C1 segment of cervical spinal cord (tissue), 14 donors: ENCODE measurements at places on chromosomes 1 and 21.

GRCh38 chr1:181497870-181498269 lies 14.6 kb downstream of the CACNA1E start:
- no peak for DNase-seq

- DNase-seq, result peak; percentile 66
Observed at GRCh38 chr1:48610628-48611542, 138.9 kb upstream of the SPATA6 start.

DNA sequence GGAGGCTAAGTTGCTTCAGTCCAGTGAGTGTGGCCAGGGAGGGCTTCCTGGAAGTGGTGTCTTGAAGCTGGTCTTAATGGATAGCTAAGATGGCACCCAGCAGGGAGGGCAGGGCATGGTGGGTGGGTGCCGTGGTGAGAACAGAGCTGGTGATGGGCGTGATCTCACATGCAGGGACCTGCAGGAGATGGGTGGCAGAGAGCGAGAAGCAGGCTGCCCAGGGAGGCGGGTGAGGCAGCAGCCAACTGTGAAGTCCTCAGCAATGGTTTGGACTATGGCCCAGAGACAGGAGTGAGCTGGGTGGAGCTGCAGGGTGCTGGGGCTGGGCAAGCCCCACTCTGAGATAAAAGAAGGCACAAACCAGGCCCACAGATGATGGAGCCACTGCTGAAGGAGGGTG lies 50.7 kb downstream of the UMODL1 start:
- DNase-seq, result no peak

DNA sequence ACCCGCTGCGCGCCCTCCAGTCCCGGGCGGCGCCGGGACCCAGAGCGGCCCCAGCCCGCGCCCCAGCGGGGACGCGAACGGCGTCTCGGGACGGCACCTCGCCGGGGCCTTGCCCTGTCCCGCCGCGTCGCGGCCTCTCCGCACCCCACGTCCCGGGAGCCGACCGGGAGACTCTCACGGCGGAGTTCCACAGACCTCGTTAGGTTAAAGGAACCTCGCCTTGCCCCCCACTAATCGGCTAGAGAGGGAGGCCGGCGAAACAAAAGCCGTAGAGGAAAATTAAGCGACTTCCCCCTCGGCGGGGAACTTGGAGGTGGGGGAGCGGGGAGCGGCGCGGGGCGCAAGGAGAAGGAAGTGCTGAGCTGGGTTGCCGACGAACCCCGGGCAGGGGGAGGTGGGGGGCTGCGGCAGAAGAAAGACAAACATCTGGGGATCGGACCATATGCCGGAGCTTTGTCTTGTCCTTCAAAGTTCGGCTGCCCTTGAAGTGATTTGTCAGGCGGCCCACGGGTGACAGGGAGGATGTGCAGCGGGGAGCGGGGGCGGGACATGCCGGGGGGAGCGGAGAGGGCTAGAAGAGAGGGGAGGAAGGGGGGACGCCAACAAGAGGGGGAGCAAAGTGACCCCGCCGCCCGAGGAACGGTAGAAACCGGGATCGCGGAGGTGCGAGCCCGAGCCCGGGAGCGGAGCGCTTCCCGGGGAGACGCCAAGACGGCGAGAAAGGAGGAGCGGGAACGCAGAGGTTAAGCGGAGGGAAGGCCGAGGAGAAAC lies 120.0 kb upstream of the RRP15 start:
- no peak for DNase-seq

- no peak for DNase-seq
Observed at GRCh38 chr1:208807446-208808127, 563.4 kb upstream of the PLXNA2 start.

DNA sequence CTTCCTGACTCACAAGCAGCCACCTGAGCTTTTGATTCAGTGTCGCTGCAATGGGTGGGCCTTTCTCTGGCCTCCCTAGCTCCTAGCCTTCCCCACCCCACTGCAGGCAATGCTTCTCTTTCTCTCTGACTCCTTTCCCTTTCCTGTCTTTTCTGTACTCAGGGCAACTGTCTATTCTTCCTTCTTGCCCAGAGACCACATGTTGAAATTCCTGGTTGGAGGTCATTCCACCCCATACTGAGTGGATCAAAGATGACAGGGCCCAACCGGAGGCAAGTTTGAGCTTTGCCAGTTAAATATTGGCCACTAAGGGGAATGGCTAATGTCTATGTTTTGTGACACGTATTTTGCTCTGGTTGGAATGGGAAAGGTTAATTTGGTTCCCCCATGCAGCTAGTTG lies 65.2 kb upstream of the ARID1A start:
- DNase-seq, result no peak

- DNase-seq, result no peak
Observed at GRCh38 chr1:101317590-101317989, 80.8 kb downstream of the S1PR1 start.

DNA sequence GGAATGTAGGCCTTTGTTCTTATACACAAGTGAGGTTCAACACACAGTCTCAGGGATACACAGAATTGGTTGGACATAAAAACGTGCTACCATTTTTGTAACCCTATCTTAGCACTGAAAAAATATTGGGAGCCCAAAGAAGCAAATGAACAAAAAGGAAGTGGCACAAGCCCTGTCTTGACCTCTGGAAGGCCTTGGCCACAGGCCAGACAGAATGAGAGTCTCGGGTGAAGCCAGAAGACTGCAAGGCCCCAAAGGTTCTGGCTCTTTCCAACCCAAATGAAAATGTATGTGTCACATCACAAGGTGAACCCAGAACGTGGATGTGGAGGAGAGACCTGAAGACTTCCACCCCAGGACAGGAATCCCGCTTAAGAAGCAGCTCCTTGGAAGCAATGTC lies 57.3 kb downstream of the PGBD5 start:
- DNase-seq, result no peak

GRCh38 chr21:16538936-16539440 lies 809.2 kb downstream of the USP25 start:
- no peak for DNase-seq
